ENCODE measurements at places on chromosomes 12 and 14. TPM values are rescaled to one million over a fixed set of nuclear protein-coding genes. Genes with fewer than 3 reads are reported as not detected.

GRCh38 chr14:92754966-92755365 is 6.5 kb upstream of the LGMN start:
- DNase-seq = no peak

DNA sequence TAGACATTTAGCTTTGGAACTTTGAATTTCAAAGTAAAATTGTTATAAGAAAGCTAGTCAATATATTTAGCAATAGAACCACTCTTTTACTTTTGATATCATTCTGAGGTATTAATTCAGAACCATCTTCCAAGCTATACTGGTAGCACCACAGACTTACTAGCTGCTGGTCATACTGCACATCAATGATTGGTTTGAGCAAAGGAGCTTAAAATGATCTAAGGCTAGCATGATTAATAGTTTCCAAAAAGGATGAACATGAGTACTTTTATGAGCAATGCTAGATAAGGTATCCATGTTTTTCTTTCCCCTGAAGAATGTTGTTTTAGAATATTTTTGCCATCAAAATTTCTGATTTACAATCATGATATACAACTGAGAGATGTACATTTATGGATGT is 17.2 kb downstream of the CNIH1 start:
- DNase-seq = no peak

- DNase-seq = no peak
These were observed 2.3 kb upstream of the CEBPE start for GRCh38 chr14:23121361-23121771.

- DNase-seq = no peak
These were observed 72.9 kb upstream of the ELK3 start for GRCh38 chr12:96121271-96121711.

DNA sequence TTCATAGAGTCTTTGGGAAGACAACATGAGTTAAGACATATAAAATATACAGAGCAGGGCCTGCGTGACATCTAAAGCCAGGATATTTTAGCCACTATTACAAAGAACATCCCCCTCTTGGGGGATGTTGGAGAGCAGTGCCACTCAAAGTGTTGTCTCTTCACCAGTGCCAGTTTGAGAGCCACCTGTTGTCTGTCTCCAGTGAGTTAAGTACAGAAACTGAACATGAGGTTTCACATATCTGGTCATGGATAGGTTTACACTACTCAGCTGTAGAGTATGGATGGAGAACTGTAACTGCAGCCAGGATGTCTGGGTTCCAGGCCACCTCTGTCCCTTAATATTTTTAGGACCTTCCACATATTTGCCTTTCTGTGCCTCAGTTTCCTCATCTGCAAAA is 39.1 kb downstream of the RNFT2 start:
- no peak for DNase-seq

DNA sequence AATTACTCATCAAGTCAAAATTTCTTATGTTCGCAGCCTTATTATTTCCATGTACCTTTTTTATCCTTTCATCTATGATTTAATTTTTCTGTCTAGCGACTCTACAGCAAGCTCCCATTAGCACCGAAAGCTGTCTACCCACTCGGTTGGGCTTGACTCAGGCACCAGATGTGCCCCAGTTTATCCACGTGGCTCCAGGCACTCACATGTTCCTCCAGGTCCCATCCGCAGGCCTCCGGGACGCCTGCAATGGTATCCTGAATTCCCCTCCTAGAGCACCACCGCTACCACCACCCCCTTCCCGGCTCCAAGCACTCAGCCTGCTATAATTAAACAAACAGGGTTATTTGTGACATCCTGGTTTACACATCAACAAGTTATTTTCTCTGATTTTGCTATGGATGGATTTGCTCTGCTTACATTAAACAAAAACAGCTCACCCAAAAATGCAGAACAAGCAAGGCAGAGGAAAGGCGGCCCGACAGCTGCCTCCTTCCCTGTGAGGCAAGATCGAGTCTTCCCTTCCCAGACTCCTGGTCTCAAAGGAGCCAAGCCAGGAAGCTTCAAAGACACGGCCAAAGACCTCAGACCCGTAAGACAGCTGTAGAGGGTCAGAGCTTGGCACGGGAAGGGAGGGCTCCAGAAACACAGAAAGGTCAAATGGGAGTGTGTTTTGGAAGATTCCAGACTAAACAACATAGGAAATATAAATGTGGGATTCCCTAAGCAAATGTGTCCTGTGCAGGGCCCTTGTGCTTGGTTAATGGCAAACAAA is 253.8 kb downstream of the TTC8 start:
- DNase-seq = no peak

- DNase-seq = no peak
These were observed 38.1 kb downstream of the LRTM2 start for GRCh38 chr12:1858456-1858855.

GTF2A1 gene
- total RNA-seq = 17.2 TPM

IFNG-AS1 gene
- total RNA-seq = not detected

LRTM2 gene
- total RNA-seq = not detected

SALL2 gene
- total RNA-seq = 0.06 TPM

BDKRB1 gene
- 0.19 TPM for total RNA-seq

IL31 gene
- total RNA-seq = not detected
